ENCODE measurements at places on chromosomes 12 and 14.

DNA sequence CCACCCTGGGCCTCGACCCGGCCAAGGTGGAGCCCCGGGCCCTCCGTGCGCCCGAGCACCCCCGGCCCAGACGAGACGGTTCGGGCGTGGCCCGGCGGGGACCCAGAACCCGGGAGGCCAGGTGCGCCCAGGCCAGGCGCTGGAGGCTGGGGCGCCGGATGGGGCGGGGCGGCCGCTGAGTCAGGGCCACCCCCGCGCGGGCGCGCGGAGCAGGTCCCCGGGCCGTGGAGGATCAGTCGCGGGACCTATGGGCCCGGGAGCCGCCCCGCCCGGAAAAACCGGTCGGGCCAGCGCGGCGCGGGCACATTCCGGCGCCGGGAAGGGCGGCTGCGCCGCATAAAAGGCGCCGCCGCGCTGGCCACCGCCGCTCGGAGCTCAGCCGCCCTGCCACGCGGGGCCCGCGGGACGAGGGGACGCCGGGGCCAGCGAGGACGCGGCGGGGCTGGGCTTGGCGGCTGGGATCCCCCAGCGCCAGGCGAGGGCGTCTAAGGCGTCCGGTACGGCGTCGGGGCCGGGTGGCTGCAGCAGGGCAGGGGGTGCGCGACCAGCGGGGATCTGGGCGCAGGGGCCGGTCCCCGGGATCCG is 21.5 kb upstream of the KIF26A start:
- DNase-seq, result no peak

- DNase-seq, result no peak
Measured at GRCh38 chr14:89187501-89187900, 229.5 kb downstream of the FOXN3 start.

DNA sequence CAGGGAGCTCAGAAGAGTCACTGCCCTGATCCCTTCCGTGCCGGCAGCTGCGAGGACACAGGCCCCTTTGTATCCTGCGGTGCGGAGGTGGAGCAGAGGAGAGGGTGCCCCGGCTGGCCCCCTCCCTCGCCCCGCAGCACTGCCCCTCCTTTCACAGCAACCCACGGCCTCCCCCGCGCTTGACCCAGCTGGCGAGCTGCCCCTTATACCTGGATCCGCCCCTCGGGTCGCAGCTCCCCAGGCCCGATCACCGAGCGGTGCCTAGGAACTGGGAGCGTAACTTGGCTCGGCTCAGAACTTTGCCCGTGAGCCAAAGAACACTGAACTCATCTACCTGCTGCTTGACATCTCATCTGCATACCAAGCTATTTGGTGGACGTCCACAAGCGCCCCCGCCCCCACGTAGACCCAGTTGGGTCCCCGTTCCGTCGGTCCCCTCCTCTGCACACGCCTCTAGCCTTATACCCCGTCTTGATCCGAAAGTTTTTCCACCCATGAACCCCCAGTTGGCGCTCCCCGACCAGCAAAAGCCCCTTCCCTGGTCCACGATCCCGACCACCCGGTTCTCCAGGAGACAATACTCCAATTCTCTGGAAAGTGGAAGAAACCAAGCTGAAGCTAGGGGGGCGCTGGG is 697 bp upstream of the DNAJC14 start:
- peak; percentile 26 for DNase-seq

- DNase-seq, result peak; percentile 35
Measured at GRCh38 chr12:4118017-4118510, 155.5 kb upstream of the CCND2 start.

DNA sequence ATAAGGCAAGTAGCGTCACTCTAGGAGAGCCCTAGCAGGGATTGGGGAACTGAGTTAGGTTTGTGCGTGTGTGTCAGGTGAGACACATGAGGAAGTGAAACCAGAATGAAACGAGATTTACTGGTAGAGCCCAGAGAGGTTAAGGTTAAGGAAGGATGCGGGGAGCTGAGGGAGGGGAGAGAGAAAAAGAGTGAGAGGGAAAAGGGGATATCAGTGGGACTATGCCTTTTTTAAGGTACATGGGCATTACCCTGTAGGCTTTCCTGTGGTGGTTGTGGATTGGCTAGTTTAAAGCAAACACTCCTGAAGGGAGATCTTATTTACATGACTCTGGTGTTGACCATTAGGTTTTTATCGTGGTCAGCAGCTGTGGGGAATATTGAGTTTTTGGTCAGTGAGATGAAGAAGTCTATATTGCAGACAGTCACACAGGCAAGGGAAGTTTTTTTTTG is 13.9 kb downstream of the ZDHHC17 start:
- peak; percentile 22 for DNase-seq

DNA sequence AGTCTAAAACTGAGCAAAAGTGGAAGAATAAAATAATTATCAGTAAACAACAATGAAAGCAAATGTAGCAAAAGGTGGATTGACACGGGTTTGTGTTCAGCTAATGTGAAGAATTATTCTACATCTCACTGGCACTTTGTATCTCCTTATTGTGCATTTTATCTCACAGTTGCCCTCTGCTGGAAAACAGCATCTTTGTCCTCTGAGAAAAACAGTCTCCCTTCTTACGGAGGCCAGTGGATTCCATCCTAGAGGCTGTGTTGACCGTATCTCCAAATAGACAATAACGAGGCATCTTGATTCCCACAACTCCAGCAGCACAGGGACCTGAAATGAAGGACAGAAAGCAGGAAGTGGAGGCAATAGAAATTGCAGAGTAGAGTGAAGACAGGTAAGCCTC is 51.3 kb upstream of the PLBD1 start:
- DNase-seq, result no peak

DNA sequence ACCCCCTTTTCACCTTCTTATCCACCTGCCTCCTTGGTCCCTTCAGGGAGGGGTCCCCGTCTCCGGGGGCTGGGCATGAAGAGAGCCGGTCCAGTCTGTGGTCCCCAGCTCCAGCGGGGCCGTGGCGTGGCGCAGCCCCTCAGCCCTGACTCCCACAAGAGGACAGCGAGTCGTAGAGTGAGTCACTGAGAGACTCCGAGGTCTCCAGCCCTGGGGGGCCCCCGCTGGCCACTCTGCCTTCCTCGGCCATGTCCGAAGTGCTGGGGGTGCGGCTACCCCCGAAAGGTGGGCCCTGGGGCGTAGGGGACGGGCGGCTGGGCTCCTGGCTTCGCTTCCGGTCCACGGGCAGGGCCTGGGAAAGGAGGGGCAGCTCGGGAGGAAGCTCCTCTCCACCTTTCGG is 36.5 kb downstream of the NCKAP5L start:
- DNase-seq, result no peak

DNA sequence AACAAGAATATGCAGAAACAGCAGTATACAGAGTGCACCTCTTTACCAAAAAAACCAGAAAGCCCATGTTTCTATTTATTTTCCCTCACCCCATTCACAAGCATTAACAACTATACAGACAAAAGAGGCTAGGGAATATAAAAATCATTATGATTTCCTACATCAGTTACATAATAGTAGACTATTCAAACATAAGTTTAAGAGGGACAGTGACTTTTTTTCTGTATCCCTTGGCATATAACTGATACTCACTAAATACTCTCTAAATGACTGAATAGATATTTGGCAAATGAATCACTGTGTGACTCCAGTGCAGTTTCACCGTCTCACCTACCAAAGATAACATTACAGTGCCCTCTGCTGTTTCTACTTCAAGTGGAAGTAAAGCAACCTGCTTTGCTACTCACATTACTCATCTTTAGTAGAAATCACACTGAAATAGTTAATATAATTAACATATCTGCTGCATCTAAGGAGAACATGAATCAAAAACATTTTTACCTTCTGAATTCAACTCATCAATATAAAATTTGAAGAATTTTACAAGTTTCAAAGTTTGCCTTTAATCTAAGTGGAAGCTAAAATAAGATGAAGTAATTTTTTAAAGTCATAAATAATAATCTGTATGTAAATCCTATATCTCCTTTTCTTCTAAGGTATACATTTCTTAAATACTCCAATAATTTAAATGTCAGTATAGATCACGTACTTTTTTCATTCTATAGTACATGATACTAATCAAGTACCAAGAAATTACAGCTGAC is 103.8 kb downstream of the OSBPL8 start:
- DNase-seq, result no peak

- DNase-seq, result no peak
Measured at GRCh38 chr12:11753150-11753499, 103.7 kb downstream of the ETV6 start.

GRCh38 chr12:1744932-1745331 is 54.1 kb downstream of the ADIPOR2 start:
- DNase-seq, result no peak

GRCh38 chr12:69966839-69967238 is 141.8 kb downstream of the MYRFL start:
- DNase-seq, result no peak

GRCh38 chr12:9674226-9674590 is 4.7 kb downstream of the CLEC2D start:
- no peak for DNase-seq

DNA sequence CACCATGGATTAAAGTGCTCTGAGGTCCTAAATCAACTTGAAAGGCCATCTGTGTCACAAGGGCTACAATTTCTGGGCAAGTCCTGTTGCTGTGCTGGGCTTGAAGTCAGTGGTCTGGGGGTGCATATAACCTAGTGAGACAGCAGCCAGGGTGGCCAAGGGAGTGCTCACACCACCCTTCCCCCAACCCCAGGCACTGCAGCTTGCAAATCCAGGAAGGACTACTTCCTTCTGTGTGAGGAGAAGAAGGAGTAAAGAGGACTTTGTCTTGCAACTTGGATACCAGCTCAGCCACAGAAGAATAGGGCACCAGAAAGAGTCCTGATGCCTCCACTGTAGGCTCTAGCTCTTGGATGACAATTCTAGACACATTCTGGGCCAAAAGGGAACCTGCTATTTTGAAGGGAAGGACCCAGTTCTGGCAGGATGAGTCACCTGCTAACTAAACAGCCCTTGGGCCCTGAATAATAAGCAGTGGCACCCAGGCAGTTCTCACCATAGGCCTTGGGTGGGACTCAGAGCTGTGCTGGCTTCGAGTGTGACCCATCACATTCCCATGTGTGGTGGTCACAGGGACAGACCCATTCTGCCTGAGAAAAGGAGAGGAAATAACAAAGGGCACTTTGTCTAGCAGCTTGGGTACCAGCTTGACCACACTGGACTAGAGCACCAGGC is 32.6 kb upstream of the DHRS7 start:
- no peak for DNase-seq

- DNase-seq, result no peak
Measured at GRCh38 chr12:95259368-95259767, 41.8 kb downstream of the VEZT start.

DNA sequence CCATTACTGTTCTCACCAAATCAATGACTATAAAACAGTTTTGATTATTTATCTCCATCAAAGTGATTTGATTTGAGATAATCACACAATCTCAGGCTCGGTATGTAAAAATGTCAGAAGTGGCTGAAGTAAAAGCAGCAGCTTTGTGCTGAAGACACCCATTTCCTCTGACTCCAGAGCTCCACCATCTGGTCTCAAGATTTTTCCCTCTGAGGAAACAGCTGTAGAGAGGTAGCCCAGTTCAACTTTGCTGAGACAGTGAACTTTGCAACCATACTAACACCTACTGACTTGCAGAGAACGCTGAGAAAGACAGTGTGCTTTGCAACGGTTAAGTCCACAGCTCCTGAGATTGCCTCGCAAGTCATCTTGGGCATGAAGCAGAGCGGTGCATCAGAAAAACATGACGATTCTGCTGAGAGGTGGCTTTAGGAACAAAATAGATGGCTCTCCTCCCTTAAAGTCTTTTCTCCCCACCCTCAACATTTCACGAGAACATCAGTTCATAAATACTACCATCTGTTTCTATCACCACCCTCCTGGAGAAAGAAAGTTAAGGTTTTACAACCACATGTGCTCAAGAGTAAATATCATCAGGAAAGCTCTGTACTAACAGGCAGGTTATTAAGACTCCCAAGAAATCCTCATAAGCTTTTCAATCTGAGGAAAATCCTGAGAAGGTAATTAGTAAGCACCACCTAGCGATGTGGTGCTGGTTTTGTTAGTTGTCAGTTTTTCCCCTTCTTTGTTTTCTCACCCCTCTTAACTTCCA is 34.8 kb downstream of the HIGD1C start:
- no peak for DNase-seq

- no peak for DNase-seq
Measured at GRCh38 chr14:88901189-88901588, 76.7 kb downstream of the TTC8 start.

DNA sequence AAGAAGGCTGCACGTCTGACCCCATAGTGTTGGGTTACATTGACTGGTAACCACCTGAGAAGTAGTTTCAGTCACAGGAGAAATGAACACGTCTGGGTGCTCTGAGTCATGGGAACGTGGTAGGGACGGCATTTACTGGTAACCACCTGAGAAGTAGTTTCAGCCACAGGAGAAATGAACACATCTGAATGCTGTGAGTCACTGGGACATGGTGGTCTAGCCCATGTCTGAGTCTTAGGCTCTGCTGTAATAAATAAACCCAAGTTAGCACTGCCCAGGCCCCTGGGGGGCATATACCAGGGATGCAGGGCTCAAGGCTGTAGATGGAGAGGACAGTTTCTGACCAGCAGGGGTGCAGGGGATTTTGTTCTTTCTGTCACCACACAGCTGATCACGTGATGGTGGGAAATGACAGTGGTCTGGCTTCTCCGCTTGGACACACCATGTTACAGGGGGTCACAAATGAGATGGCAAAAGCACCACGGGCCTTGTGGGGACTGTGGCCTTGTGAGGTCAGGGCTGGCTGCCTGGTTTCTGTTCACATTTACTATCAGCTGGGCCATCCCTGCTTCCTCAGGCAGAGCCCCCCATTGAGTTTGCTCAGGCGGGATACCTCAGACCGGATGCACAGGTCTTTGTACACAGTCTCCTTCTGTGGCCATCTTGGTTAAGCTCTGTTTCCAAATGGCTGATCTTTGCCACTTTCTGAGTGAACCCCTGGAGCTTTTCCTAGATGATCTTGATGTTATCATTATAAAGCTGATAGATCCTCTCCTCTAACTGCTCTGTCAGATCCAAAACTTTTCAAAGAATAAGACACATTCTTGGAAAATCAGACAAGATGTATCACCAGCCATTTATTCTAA is 9.8 kb upstream of the C12orf42 start:
- DNase-seq, result peak; percentile 47

- DNase-seq, result no peak
Measured at GRCh38 chr12:95996034-95996658, at the start of gene HAL. TSS of gene HAL (minus strand) at chr12:95996344. CDS start at chr12:95995910, 434 bp downstream.

DNA sequence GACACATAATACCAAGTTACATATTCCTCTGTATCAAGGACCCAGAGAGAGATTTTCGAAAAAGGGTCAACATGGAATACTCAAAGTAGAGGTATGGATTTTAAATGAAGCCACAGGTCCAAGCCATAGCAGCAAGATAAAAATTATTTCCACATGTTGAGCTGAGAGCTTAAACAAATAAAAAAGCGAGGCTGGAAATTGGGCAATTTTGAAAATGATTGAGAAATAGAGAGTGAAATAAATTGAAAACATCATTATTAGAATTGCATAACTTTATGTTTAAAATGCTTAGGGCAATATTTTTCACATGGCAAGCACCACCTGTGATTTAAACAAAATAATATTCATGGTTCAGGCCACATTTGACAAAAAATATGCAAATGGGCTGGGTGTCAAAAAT is 1251.0 kb upstream of the USP15 start:
- DNase-seq, result no peak

DNA sequence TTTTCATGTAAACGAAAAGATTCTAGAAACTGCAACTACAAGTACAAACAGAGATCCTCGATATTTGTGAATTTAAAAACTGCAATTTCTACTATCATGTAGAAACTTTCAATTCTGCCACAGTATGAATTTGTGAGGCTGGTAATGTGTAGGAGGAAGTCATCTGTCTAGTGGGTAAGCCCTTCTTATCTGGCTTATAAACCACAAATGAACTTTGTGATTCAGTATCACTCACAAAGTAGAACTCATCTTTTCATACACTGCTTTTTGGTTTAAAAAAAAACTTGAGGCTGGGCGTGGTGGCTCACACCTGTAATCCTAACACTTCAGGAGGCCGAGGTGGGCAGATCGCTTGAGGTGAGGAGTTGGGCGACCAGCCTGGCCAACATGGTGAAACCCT is 20.7 kb downstream of the GTF2A1 start:
- DNase-seq, result no peak

Measured in GM18507 (cell line).